NCI-H2081 treated with DMSO at 0.1 percent for 48 hours (cell line): ENCODE measurements at places on chromosomes 1 and 21.

DNA sequence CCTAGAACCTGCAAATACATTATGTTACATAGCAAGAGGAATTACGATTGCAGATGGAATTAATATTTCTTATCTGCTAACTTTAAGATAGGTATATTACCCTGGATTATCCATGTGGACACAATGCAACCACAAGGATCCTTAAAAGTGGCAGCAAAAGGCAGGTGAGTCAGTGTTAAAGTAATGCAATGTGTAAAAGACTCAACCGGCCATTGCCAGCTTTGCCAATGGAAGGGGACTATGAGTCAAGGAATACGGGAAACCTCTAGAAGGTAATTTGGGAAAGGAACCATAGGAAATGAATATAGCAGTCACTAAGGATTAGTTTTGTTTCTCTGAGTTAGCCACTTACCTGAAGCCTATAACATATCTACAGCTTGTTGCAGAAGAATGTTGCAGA, 692.1 kb upstream of the ZP4 start:
- no peak for DNase-seq

- DNase-seq, result no peak
Measured at GRCh38 chr1:230303822-230304221, 122.3 kb downstream of the PGBD5 start.

DNA sequence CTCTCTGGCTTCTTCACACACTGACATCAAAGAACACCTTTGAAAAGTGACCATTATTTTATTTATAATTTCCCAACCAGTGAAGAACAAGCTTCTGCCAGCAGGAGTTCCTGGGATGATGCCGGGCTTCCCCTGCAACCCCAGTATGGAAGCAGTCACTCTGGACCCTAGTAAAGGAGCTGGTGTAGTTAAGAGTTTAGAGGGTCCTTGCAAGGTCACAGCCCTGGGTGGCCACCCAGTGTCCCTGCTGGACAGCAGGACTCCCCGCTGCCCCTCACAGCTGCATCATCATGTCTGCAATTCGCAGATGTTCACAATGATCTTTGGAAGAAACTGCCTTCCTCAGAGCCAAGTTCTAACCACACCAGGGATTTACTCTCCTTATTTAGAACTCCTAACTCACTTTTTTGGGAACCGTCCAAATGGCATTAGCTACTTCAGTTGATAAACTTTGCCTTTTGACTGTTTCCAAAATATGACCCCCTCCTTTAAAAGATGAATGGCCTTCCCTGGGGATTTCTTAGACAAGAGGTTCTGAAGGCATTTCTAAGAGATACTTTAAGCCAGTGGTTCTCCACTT, 90.6 kb downstream of the HIVEP3 start:
- no peak for DNase-seq

DNA sequence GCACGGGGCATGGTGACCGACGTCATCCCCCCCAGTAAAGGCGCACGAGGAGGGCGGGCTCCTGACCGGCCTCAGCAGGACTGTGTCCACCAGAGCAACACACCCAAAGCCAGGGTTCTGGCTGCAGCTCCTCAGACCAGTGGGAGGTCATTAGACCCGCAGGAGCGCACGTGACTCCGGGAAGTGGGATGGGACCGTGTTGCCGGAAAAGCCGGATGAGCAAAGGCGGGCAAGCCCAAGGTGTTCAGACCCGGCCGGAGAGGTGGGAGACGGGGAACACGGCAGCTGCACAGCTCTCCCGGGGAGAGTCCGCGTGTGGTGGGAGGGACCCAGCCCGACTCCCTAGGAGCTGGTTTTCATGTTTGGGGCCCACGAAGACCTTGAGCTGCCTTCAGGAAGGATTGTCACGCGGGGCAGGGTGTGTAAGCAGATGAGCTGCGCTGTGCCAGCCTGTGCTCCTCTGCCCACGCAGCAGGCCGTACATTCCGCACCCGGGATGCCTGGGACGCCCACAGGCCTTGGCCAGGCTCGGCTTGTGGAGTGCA, 20.6 kb upstream of the TRAPPC10 start:
- no peak for DNase-seq

- no peak for DNase-seq
Measured at GRCh38 chr1:33093004-33093403, 12.1 kb downstream of the AZIN2 start.

DNA sequence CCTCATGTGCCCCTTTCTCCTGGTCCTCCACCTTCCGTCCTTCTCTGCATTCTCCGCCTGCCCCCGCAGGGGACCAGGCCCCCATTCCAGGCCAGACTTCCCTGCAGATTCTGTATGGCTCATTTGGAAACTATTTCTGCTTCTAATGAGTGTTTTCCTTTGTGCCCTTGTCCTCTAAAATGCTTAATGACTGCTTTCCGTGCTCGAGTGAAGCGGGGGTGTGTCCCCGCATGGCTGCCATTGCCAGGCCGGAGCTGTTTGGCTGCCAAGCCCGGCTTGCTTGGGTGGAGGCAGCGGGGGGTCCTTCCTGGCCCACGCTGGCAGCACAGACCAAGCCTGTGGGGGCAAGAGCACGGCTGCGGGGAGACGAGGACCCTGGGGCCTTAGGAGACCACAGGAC, 299.3 kb upstream of the VAMP3 start:
- peak; percentile 46 for DNase-seq

DNA sequence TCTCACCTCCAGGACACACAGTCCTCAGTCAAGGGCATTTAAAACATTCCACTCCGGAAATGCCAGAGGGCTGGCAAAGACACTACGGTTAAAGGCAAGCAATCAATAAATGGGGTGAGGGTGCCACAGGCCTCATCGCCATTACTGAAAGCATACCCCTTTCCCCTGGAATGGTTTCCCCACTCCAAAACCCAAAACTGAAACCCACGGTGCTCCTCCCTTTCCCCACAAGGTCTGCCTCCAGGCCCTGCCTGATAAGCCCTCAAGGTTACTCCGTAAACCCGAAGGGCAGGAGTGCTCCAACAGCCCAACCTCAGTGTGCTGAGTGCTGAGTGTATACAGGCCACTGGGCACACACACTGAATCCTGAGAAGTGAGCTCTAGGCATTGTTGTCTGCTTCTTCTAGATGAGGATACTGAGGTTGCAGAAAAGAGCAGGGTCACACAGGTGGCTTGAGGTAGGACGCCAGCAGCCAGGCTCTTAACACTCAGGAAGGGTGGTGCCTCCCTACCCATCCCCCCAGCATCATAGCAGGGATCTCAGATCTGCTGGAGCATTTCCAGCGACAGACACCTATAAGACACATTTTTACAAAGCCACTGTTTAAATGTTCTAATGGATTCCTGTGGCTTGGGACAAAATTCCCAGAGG, 29.0 kb downstream of the SSBP3 start:
- no peak for DNase-seq

DNA sequence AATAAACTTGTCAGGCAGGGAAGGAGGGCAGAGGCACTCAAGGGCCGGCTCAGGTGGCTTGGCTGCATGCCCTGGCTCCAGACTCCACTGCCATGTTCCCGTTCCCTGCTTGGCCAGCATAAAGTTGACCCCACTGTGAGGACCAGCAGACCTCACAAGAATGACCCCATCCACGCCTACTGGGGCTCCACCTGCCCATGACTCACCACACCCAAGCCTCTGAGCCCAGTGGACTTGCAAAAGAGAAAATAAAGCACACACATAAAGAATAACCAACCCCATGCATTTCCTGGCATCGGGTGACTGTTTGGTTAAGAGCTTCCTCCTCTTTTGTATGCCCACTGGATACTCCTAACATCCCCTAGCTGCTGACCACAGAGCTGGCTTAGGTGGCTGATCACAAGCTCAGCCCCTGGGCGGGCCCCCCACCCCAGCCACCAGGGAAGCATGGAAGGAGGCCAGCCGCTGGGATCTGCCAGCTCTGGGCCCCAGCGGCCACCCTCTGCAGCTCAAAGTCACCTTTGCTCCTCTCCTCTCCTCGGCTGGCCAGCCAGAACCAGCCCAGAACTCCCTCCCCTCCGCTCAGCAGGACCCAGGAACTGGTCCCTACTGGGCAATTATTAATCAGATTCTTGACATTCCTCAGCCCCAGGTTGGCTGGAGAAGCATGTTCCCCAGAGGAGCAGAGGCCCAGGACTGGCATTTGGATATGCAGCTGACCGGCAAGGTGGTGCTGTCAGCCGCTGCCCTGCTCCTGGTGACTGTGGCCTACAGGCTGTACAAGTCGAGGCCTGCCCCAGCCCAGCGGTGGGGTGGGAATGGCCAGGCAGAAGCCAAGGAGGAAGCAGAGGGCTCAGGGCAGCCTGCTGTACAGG, at the start of gene KLHDC7A:
TSS of gene KLHDC7A (plus strand) at position 616 of the 875 bp plus-strand sequence. CDS start at position 668, 52 bp downstream.
- no peak for DNase-seq

DNA sequence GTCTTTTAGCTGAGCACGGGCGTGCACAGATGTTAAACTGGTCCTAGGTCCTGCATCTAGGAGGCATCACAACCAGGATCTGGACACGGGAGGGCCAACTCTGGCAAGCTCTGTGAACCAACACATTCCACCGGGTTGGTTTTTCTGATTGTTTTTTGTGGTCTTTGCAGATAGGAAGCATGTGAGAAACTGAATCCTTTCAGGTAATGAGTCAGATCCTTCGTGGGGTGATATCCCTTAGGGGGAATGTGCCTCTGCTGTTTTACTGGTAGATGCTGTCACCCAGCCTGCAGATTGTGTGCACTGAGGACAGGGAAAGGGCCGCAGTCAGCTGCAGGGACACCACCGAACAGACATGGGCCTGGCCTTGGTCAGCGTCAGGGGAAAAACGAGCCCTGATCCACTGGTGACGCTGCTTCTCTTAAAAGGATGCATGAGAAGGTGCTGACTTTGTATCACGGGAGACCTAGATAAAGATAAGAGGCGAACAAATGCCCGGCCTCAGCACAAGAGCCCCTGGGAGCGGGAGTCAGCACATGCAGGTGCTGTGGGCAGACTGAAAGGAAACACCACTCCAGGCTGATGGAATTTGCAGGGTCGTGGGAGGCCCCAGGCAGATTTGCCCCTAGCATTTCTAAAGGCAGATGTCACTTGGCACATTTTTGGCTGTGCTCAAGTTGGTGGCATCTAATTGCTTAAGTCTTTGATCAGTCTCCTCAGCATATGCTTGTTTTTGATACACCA, 51.1 kb downstream of the DOP1B start:
- no peak for DNase-seq

- no peak for DNase-seq
Measured at GRCh38 chr1:119475866-119476439, 31.1 kb upstream of the HSD3B1 start.

GRCh38 chr1:162218546-162218945, 149.1 kb downstream of the NOS1AP start:
- no peak for DNase-seq

DNA sequence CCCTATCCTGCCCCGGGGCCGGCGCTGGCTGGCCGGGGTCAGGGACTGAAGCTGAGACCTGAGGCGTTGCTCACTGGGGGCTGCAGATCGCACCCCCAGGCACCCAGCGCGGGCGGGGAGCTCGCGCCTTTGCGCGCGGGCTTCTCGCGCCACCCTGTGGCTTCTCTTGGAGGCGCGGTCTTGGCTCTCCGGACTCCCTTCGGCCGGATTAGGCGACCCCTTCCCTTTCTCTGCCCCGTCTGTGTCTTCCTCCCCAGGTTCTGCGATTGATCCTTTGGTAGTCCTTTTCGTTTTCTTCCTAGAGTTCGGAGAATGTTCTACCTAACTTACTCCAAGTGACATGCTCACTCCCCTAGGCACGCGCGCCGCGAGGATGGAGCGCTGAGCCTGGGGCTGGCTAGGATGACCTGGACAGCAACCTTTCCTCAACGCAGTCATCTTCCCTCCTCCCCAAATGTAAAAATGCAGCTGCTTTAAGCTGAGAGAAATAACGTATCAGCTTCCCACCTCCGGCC, 495 bp upstream of the NTRK1 start:
- no peak for DNase-seq

DNA sequence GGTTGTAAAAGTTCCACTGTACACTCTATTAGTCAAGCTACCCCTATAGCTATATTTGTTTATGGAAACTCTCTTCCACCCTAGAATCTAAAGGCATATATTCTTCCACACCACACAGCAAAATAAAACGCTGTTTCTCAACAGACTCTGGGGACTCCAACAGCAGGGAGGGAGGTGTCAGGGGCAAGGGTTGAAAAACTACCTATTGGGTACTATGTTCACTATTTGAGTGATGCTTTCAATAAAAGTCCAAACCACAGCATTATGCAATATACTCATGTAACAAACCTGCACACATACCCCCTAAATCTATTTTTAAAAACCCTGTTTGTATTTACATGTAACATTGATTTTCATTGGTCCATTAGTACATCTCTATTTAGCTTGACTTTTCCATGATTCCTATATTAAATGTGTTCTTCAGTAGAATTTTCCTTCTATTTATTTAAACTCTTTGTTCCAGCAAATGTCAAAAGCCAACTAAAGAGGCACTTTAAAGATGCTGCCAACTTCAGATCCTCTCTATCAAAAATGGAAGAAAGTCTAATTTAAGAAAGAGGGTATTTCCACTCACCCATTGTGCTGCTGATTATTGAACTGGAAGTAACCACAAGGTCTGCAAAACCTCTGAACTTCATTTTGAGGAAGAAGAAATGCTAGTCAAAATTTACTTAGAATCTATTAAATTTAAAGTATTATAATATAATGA, 26.2 kb downstream of the RGS7 start:
- no peak for DNase-seq

GRCh38 chr1:30258876-30259275, 464.5 kb downstream of the MATN1 start:
- DNase-seq, result no peak

GRCh38 chr1:22826604-22827580, 116.3 kb downstream of the EPHB2 start:
- DNase-seq, result no peak

DNA sequence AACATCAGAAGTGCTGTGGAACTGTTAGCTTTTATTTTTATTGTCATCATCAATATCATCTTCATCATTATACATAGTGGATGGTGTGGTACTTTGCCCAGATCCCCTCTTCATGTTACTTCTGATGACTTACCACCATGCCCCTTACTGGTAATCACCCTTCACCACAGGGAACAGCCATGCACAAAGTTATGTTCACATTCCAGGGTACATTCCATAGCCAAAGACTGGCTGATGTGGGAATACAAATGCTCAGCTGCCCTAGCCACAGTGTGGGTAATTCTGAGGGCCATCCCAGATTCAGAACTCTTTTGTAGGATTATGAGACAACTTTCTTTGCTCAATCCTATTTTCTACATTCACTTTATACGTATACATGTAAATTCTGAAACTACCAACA, 691.3 kb upstream of the CXADR start:
- DNase-seq, result no peak
